AG08396 (cell line): ENCODE measurements at places on chromosomes 4 and X.
A peak's percentile ranks its signal among the peaks of the same experiment; 100 is the strongest.

GRCh38 chrX:66717926-66718325 lies 79.0 kb upstream of the EDA2R start:
- DNase-seq = no peak

GRCh38 chr4:5446595-5447226 lies 261.6 kb downstream of the EVC2 start:
- no peak for DNase-seq

GRCh38 chrX:8244301-8244700 lies 73.2 kb upstream of the VCX2 start:
- DNase-seq = no peak

DNA sequence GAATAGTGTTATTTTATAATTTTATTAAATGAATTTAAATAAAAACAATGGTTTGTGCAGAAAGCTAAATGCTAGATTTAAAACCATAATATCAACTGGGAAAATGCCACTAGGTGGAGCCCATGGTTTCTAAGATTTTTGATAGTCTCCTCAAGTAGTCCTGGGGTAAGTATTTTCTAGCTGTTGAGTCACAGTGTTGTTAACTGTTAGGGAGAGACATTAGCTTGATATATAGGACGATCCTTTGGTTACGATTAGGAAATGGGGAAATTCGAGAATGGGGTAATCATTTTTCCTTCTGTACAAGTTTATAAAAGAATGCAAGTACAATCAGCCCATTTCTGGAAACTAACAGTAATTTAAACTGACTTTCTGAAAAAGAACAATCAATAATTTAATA lies 378.4 kb downstream of the ANKRD50 start:
- peak; percentile 50 for DNase-seq

DNA sequence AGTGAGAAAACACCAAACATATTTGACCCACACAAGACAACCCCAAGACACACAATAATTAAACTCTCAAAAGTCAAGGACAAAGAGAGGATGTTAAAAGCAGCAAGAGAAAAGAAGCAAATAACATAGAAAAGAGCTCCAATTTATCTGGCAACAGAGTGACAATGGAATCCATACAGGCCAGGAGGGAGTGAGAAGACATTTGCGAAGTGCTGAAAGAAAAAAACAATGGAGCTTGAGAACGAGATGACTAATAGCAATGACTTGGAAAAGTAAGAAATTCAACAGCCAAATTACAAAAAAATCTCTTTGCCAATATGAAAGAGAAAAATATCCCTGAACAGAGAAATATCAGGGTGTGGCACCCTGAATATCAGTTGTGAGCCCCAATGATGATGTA lies 61.6 kb downstream of the MAD2L1 start:
- DNase-seq = no peak

DNA sequence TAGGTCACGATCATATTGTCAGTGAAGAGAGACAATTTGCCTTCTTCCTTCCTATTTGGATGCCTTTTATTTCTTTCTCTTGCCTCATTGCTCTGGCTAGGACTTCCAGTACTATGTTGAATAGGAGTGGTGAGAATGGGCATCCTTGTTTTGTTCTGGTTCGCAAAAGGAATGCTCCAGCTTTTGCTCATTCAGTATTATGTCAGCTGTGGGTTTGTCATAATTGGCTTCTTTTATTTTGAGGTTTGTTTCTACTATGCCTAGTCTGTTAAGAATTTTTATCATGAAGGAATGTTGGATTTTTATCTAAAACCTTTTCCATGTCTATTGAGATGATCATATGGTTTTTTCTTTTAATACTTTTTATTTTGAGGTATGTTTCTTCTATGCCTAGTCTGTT lies 152.3 kb upstream of the MAD2L1 start:
- DNase-seq = no peak

- DNase-seq = peak; percentile 53
Measured at GRCh38 chr4:77074981-77075855, 571 bp downstream of the CCNI start.

DNA sequence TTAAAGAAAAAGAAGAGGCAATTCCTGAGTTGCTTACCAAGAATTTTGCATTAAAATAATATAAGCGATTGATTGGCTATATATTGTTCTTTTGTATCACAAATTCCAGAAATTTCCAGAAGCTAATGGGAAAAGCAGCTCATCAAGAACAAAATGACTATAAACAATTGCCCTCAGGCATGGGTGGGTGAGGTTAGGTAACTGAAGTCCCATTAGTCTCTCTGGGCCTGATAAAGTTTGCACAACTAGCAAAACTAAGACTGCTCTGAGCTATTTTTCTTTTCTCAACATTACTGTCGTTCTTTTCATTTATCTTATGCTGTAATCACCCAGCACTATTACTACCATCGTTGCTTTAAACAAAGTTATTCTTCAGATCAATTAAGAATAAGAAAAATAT lies 19.2 kb upstream of the BLTP1 start:
- DNase-seq = no peak

DNA sequence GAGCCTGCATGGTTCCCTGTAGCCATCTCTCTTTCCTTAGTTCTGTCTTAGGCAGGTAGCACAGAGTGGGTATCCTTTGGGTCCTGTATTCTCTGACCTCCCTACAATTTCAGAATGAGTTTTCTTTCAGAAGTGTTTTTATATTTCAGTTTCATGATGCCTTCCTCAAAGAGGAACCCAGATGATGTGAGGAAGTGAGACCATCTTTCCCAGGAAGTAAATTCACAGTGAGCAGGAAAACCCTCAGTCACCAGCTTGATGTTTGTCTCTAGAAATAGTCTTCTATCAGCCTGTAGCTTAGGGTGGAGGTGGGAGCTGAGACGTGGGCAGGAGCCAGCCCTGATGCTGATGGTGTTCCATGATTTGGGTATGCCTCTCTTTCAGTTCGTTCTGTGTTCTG lies 16.9 kb downstream of the PLAC1 start:
- no peak for DNase-seq

GRCh38 chrX:9988762-9989161 lies 21.6 kb downstream of the CLDN34 start:
- DNase-seq = no peak

GRCh38 chr4:152691761-152692160 lies 12.0 kb upstream of the TMEM154 start:
- DNase-seq = no peak

- peak; percentile 59 for DNase-seq
Measured at GRCh38 chr4:73653695-73654106, 33.5 kb upstream of the RASSF6 start.

DNA sequence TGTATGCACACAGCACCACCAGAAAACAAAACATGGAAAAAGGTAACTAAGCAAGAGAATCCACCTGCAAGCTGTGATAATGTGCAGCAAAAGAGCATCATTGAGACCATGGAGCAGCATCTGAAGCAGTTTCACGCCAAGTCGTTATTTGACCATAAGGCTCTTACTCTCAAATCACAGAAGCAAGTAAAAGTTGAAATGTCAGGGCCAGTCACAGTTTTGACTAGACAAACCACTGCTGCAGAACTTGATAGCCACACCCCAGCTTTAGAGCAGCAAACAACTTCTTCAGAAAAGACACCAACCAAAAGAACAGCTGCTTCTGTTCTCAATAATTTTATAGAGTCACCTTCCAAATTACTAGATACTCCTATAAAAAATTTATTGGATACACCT lies 90.2 kb downstream of the TET2 start:
- DNase-seq = no peak

DNA sequence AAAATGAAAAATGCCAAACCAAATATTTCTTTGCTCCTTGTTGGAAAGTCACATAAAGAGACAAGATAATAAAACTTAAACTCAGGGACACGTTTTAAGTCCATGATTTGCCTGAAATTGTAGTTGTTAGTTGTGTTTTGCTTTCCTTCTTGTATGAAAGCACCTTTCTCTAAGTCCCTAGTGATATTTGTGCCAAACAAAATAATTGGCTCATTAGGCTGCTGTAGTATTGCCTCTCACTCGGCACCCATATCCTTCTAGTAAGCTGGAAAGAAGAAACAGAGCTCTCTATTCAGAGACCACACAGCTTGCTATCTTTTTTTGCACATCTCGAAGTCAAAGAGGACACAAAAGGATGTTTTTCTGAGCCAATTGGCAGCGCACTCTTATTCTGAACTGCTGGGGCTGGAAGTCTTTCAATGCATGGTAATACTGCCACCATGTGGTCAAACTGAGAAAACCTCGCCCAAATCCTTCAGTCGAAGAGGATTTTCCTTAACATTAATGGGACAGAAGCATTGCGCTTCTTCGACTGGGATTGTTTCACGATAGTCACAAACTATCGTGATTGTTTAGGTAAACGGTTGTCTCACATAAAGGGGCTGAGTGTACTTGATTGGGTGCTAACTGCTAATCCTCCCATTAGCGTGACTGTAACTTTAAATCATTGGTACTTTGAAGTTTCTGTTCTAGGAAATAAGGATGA lies 571.9 kb upstream of the LCORL start:
- peak; percentile 74 for DNase-seq

DNA sequence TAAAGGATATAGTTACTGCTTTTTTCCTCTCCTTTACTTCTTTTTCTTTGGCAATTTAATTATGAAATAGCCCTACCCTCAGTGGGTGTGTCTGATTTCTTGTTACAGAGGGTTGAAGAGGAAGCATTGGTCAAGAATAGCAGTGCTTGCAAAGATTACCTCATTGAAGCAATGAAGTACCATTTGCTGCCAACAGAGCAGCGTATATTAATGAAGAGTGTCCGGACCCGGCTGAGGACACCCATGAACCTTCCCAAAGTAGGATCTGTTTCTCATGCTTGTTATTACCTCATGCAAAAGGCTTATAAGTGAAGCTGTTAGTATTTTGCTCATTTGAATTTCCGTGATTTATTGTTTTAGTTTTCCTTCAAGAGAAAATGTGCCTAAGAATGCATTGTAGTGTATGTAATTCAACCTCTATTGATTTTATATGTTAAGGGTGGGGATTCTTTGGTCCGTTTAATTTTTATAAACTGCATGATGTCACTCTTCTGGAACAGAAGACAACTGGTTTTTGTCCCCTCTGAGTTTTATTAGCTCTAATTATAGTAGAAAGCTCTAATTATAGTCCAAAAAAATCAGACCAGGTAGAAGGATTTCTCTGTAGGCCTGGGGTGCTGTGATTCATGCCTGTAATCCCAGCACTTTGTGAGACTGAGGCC lies 27.9 kb upstream of the MSMO1 start:
- DNase-seq = no peak

GRCh38 chr4:123744664-123745290 lies 348.2 kb downstream of the SPRY1 start:
- DNase-seq = no peak

DNA sequence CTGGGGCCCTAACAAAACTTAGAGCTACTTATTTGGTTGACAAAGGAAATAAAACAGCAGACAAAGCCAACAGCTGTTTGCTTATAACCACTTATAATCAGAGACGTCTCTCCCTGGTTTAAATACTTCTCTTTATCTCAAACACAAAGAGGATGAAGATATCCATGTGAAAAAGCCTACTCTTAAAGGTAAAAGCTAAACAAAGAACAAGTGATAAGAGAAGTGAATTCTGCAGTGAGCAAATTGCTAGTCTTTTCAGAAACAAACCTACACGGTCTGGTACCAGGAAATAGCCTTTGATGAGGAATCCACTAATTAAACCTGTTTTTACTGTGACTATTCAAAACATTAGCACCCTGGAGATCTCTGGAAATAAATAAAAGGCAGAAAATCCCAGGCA lies 46.7 kb downstream of the GRIA3 start:
- no peak for DNase-seq

- DNase-seq = no peak
Measured at GRCh38 chr4:37388681-37389365, 144.3 kb downstream of the NWD2 start.

- no peak for DNase-seq
Measured at GRCh38 chrX:129679901-129680300, 25.1 kb upstream of the APLN start.

GRCh38 chr4:133154725-133155124 lies 5.6 kb downstream of the PCDH10 start:
- DNase-seq = peak; percentile 39

- no peak for DNase-seq
Measured at GRCh38 chrX:153657161-153657560, 10.2 kb downstream of the DUSP9 start.

DNA sequence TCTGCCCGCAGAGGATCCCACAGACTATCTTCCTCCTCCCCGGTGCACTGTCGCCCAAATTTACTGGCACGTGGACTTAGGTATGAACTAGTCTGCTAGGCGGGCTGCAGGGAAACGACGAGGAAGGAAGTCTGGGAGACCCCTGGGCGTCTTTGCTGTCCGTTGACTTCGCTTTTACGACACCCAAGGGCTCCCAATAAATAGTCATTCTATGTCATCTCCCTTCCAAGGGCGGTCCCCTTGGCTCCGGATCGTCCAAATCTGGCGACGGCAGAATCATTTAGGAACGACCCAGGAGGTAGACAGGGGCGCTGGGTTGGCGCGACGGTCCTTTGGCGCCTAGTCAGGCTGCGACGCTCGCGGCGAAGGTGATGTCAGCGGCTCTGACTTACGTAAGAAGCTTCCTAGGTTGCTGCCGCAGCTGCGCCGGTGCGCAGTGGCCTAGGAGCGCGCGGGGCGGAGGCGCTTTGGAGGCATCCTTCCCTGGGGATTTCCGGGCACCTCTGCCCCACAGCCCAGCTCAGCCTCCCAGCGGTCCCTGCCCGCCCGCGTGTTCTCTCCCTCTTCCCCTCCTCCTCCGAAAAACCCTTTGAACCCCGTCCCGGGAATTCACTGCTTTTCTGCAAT lies 2.2 kb downstream of the NHS start:
- DNase-seq = peak; percentile 38

GRCh38 chrX:112614640-112615039 lies 65.1 kb downstream of the LHFPL1 start:
- no peak for DNase-seq

- DNase-seq = no peak
Measured at GRCh38 chr4:21469438-21470300, 478.9 kb downstream of the KCNIP4 start.

- DNase-seq = no peak
Measured at GRCh38 chr4:40455340-40455902, 120.3 kb downstream of the CHRNA9 start.

DNA sequence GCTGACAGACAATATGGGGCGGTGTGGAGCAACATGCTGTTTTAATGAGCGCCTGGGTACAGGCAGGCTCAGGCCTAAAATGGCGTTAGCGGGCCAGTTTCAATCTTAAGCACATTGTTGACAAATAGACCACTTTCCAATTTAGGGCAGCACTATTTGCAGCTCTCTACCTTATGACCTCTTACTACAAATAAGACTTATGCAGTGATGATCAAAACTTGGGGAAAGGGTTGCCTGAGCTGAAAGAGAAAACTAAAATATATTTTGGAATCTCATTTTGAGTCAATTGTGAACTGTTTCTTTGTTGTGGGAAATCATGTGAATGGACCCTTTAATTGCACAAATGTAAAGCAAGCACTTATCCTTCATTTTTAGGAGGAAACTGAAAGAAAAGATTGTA lies 25.5 kb upstream of the GPAT3 start:
- DNase-seq = no peak

- DNase-seq = no peak
Measured at GRCh38 chr4:113564493-113564892, 197.0 kb downstream of the CAMK2D start.

DNA sequence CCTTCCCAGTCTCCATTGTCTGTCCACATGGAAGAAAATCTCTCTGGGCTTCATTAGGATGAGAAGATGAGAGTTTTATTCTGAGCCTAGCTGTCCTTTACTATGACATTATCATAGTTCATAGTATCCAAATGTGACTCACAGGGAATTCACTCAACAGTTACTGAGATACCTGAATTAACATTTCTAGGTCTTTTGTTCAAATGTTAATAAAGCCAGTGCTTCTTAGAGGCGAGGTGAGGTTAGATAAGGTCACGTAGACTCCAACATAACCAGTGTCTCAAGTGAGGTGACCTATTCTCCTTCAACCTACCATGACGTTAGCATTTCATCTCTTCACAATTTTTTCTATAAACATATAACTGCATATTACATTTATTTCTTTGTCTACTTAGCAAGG lies 67.2 kb downstream of the PALLD start:
- DNase-seq = no peak
